ENCODE measurements at places on chromosomes 3 and 15.

- DNase-seq: no peak
These were observed 22.9 kb upstream of the HHATL start for GRCh38 chr3:42725454-42725853.

DNA sequence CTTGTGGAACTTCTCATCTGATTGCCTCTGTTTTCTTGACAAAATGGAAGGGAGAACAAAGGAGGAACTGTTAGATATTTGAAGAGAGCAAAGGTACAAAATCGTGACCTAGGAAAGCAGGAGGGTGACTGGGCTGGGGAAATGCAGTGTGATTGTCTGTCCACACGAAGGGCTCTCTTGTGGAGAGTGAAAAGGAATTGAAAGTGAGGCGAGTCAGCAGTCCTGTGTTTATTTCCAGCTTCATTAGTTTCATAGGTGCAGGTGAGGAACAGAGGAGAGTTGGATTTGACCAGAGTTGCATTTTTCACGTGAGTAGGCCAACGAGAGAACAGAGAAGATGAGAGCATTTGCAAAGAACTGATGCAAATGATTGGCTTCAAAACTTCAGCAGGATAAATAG is 336.4 kb upstream of the SATB1 start:
- DNase-seq: no peak

DNA sequence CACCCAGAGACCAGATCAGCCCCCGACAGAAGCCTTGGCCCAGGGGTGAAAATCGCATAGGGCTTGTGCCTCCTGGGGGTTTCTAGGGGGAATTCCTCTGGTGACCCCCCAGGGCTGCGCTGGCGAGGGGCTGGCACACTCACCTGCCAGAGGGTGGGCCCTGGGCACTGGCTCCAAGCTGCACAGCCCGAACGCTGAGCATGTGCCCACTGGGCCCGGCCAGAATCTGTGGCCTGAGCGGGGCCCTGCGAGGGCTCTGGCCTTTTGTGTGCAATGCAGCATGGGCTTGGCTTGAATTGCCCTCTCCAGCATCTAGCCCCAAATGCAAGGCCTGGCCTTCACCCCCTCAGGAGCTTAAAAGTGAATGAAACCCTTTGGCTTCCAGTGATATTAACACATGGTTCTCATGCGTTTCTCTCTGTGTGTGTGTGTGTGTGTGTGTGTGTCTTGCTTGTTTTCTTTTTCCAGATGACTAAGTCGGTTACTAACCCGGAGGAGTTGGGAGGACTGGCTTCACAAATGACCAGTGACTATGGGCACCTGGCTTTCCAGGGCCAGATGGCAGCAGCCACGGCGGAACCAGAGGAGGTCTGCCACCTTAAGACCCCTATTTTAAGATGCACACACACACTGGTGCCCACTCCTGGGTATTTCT is 259.1 kb upstream of the TPM1 start:
- DNase-seq: no peak

GRCh38 chr15:101180620-101181307 is 71.1 kb downstream of the CHSY1 start:
- DNase-seq: no peak

- DNase-seq: no peak
These were observed 21.5 kb downstream of the FRMD4B start for GRCh38 chr3:69364354-69364753.

DNA sequence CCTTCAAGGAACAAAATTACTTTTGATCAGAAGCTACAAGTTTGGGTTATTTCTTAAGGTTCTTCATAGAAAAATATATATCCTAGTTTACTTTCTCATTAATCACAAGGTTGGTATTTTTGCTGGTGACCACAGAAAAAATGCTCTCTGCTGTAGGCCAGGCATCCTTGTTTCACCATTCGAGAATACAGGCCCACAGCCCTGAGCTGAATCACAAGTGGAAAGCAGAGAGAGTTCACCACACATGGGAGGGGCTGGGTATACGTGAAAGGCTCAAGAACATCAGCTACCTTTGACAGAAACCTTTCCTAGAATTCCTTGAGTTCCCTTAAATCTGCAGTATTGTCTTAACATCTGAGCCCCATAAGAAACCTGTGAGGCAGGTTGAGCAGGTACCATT is 23.2 kb downstream of the CPEB1 start:
- no peak for DNase-seq

- no peak for DNase-seq
These were observed 140.5 kb upstream of the TBL1XR1 start for GRCh38 chr3:177337541-177338331.

- no peak for DNase-seq
These were observed 71.5 kb downstream of the SSR3 start for GRCh38 chr3:156483426-156483825.

GRCh38 chr3:54376142-54376807 is 253.9 kb downstream of the CACNA2D3 start:
- no peak for DNase-seq

GRCh38 chr3:32841341-32841740 is 23.5 kb downstream of the TRIM71 start:
- DNase-seq: no peak

- no peak for DNase-seq
These were observed 14.1 kb downstream of the SIDT1 start for GRCh38 chr3:113546414-113546893.

DNA sequence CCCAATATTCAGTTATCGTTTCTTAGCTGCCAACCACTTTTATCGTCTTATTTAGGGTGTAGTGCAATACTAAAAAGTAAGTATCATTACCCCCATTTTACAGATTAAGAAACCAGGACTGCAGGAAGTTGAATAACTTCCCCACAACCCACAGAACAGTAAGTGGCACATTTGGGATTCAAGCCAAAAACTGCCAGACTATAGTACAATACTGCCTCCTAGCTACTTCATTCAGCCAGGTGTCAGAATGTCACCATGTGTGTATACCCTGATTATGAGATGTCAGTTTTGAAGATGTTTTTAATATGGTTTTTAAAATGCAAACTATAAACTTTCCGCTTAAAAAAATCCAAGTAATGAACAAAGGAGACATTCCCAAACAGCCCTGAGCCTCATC is 74.2 kb upstream of the PROK2 start:
- DNase-seq: no peak

DNA sequence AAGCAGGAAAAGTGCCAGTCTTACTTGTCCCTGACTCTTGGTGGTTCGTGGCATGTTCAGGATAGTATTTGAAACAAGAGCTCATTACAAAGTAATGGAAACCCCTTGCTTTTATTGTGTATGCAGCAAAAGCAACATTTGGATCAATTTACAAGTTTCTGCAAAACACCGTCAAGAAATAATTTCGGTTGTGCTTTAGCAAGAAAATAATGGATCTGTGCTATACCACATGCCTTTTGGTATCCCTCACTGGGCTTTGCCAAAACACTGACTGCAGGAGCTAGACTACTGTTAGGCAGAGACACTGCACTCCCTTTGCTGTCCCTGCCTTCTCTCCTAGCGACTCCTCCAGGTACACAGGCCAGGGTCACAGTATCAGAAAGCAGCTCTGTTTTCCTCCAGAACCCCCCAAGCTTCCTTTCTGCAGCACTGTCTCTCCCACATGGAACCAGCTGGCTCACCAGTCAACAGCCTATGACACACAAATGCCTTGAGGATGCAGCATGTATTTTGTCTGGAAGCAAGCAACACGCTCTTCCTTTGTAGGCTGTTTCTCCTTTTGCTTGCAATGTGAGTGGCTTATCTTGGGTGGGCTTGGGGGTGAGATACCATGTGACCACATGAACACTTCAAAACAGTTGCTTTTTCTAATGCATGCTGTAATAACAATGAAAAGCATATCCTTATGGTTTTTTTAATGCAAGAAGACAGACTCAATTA is 111.4 kb downstream of the PGPEP1L start:
- no peak for DNase-seq

DNA sequence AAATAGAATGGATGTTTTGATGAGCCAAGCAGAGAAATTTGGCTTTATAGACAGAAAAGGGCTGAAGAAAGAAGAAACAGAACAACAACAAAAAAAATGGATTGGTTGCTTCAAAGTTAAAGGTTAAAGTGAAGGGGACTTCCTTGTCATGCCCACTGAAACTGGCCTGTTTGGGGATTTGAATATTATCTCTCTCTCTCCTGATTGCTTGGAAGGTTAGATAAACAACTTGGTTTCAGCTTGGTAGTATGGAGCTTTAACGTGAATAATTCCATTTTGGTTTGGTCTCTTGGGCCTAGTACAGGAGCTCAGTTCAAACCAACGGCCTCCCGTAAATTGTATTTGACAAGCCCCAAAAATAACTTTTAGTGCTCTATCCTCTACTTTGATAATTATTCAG is 70.8 kb upstream of the MBNL1 start:
- DNase-seq: no peak

- DNase-seq: no peak
These were observed 722 bp downstream of the CACNA1D start for GRCh38 chr3:53495146-53495519.

- DNase-seq: no peak
These were observed 625 bp downstream of the LRRC15 start for GRCh38 chr3:194368918-194369317.

DNA sequence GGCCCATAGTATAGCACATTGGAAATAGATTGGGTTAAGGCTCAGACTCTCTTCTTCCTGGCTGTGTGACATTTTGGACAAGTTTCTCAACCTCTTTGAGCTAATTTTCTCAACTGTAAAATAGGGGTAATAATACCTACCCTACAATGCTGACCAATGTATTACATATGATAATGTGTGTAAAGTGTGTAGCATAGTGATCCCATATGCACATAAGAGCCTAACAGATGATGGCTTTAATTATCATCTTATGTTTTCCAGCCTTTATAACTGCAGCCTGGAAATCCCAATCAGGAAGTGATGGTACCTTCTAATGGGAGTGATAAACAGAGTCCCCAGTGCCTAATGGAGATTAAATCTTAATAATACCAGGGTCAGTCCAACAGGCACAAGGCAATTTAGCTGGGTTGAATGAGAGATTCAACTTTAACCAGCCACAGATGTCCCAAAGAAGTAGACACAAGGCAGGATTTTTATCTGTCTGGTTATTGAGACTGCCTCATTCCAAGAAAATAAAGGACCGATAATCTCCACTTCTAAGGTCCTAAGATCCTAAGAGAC is 12.0 kb downstream of the ADAMTS9 start:
- DNase-seq: no peak

DNA sequence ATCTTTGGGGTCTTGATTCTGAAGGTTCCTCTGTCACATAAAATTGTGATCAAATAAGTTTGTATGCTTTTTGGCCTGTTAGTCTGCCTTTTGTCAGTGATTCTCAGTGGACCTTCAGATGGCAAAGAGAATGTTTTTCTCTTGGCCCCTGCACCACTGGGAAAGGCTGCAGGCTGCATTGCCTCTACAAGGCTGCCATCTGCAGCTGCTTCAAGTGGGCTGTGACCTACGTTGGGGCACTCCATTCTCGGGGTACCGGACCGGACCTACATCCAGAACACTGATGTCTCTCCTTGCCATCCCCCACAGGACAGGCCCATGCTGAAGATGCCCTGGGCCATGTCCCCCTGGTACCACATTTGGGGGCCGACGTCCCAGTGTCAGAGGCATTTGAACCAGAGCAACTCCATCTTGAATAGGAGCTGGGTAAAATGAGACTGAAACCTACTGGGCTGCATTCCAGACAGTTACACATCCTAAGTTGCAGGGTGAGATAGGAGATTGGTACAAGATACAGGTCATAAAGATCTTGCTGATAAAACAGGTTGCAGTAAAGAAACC is 37.5 kb upstream of the MFGE8 start:
- DNase-seq: no peak

- no peak for DNase-seq
These were observed 4.0 kb upstream of the NR2F2 start for GRCh38 chr15:96326328-96327154.
